DMS 273 treated with DMSO at 0.1 percent for 48 hours (cell line): ENCODE measurements at places on chromosomes 6 and 20.

DNA sequence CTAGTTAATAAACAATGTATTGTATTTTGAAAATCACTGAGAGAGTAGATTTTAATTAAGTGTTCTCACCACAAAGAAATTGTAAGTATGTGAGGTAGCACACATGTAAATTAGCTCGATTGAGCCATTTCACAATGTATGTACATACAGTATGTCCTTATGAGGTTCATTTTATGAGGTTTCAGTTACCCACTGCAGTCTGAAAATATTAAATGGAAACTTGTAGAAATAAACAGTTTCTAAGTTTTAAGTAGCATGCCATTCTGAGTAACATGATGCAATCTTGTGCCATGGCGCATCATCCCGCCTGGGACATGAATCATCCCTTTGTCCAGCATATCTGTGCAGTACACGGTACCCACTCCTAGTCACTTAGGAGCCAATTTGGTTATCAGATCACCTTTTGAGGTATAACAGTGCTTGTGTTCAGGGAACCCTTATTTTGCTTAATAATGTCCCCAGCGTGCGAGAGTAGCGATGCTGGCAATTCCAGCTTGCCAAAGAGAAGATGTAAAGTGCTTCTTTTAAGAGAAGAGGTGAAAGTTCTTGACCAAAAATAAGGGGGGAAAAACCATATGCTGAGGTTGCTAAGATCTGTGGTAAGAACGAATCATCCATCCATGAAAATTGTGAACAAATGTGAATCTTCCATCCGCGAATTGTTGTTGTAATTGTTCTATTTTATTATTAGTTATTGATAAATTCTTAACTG is 64.7 kb downstream of the KCNS1 start:
- no peak for DNase-seq

GRCh38 chr6:113171882-113172281 is 685.3 kb upstream of the MARCKS start:
- DNase-seq, result no peak

DNA sequence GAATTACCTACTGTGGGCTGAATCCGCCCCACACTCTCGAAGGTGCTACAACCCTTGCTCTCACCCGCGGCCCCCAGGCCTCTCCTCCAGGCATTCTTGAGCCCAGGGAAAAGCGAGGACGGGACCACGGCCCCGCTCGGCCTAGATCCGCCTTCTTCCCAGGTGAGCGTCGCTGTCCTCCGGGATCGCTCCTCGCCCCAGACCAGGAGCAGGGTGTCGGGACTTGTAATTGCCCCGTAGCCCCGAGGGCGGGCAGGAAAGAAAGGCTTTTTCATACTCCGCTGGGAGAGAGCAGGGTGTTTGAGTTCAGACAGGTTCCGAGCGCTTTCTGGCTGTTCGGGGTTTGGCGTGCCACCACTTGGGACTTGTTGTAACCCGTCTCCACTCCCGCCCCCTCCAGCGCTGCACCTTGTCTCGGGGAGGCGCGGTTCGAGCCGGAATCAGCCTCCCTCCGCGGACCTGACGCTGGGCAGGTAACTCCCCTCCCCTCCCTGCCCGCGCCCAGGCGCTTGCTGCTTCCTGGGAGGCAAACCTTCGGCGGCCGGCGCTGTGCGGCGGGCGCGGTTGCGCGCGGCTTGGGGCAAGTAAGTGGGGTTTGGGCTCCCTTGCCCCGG is at the start of gene FAM83B:
Gene FAM83B, plus strand, starts transcription at position 529 of the 614 bp plus-strand sequence. CDS start 23,476 bp downstream, outside the sequence.
- DNase-seq, result no peak

DNA sequence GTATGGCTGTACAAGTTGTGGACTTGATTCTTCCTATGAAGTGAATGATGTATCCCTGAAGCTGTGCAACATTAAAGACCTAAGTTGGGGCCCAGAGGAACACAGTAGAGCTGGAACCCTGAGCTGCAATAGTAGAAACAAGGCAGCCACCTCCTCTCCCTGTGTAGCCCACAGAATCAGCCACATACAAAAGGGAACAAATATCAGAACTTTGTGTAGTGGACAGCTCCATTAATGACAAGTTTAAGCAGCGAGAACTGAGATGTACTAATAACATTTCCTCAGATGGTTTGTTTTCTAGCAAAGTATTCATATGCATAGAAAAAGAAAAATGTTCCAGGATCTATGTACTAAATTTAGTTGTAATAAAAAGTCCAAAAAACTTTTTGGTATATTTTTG is 19.2 kb downstream of the PHACTR1 start:
- no peak for DNase-seq
